ENCODE measurements at places on chromosomes 7 and 10. TPM values are rescaled to one million over a fixed set of nuclear protein-coding genes. Genes with fewer than 3 reads are reported as not detected.

DNA sequence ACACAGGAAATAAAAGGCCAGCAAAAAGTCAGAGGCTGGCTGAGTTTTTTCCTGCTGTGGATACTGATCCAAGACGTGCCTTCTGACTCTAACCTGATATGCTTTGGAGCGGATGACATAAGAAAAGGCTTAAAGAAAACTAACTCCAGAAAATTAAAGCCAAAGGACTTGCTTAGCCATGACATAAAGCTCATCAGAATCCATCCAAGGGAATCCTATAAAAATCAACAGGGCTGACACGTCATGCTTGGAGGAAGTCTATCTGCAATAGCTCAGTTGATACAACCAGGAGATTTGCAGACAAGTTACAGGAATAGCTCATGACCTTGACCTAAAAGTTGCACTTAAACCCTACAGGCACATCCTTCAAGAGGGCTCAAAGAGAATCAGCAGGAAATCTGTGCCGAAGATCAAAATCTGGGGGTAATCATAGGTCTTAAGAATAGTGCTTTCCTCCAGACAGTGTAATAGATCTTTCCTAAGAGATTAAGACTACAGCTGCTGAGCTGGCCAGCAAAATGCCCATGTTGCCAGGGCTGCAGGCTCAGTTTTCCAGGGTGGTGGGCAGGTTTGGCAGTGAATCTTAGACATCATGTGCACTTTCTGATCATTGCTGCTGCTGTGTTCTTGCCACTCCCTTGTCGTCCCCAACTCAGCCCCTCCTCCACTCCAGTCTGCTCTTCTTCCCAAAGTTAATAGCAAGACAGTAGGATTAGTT lies 111.5 kb upstream of the SVIL start:
- no peak overlapping the region for H3K27ac ChIP-seq
- no peak for DNase-seq
- no peaks in the 10 kb centered on the region for H3K27me3 ChIP-seq
- no peaks in the 10 kb centered on the region for H3K36me3 ChIP-seq

DNA sequence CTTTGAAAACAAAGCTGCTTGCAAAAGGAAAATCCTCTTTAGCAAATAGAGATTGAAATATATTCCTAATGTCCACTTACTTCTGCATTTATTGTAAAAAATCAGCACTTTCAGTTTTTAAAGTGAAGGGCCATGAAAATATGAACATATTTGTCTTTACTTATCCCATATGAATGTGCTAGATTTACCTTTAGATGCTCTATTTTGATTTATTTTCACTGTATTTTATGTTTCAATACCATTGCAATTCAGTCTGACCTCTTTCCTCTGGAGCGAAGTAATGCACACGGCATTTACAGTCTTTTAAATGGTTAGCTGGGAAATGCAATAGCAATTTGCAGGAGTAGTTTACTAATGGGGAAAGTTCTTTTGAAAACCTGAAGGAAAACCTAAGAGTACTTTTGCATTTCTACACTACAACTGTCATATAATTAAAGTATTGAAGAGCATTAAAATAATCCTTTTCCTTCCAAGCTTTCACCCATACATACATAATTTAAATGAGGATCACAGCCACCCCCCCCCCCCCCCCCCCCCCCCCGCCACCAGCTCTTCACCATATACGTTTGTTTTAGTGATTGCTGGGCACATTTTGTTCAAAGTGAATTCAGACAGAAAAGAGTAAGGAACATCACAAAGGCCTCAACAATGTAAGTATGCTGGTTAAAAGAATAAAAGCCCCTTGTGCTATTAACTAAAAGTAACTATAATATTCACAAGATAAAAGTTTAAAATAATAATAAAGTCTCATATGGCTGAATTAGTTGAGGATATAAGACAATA lies 3.5 kb downstream of the SKIDA1 start:
- H3K36me3 ChIP-seq, result no peaks in the 10 kb centered on the region
- no peak overlapping the region for H3K4me3 ChIP-seq
- no peak overlapping the region for H3K27ac ChIP-seq
- H3K27me3 ChIP-seq, result no peaks in the 10 kb centered on the region
- no peak for DNase-seq

DNA sequence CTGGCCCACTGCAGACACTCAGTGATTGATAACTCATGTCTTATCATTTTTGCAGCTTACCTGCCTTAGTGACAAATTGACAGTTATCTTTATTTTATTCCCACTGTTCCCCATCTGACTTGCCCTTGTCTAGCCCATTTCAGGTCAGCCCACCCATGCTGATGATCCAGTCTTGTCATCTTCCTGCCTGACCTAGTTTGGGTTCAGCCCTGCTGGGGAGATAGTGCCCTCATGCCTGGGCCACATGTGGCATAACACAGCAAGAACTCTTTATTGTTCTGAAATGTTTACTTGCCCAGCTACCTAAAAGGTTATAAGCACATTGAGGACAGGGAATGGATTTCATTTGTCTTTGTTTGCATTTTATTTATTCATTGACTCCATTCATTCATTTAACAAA lies 75.6 kb downstream of the ENTPD1 start:
- no peaks in the 10 kb centered on the region for H3K4me1 ChIP-seq
- H3K36me3 ChIP-seq, result no peaks in the 10 kb centered on the region
- H3K27ac ChIP-seq, result no peak overlapping the region
- no peak overlapping the region for H3K4me3 ChIP-seq
- DNase-seq, result no peak

- no peak for DNase-seq
- H3K27ac ChIP-seq, result no peak overlapping the region
- H3K27me3 ChIP-seq, result peaks cover 5% of the 10 kb centered on the region
- H3K36me3 ChIP-seq, result no peaks in the 10 kb centered on the region
Measured at GRCh38 chr7:139823959-139824521, 5.0 kb upstream of the TBXAS1 start.

DNA sequence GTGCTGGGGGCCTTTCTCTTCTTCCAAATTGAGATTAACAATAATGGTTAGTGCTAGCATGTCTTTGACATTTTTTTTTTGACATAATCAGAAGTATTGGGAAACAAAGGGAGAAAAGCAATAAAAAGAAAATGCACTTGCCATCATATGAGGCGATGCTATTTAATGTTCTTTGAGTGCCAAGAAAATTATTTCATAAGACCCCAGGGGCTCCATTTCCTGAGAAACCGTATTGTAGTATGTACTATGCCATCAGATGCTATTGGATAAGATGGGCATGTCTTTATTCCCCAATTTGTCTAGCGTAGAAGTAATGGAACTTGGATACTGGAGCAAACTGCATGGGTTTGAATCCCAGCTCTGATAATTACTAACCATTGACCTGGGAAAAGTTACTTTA lies 408.9 kb downstream of the ADRA2A start:
- peaks cover 8% of the 10 kb centered on the region for H3K4me1 ChIP-seq
- no peaks in the 10 kb centered on the region for H3K36me3 ChIP-seq
- no peak for DNase-seq
- H3K27me3 ChIP-seq, result no peaks in the 10 kb centered on the region
- H3K4me3 ChIP-seq, result no peak overlapping the region

The DEPP1 gene
- 0.24 TPM for total RNA-seq

All from SJCRH30 (cell line).